ENCODE measurements at places on chromosomes 16 and 17.

GRCh38 chr16:23155445-23156049, 6.3 kb upstream of the USP31 start:
- DNase-seq, result no peak

- no peak for DNase-seq
Measured at GRCh38 chr17:79790805-79791734, 5.8 kb downstream of the CBX8 start.

GRCh38 chr17:72021417-72022041, 99.3 kb upstream of the SOX9 start:
- no peak for DNase-seq

- DNase-seq, result no peak
Measured at GRCh38 chr17:83196024-83196365, 116.6 kb downstream of the METRNL start.

- no peak for DNase-seq
Measured at GRCh38 chr17:13154398-13154797, 136.6 kb upstream of the ELAC2 start.

GRCh38 chr17:22703204-22703603, 1010.9 kb downstream of the KCNJ18 start:
- no peak for DNase-seq

DNA sequence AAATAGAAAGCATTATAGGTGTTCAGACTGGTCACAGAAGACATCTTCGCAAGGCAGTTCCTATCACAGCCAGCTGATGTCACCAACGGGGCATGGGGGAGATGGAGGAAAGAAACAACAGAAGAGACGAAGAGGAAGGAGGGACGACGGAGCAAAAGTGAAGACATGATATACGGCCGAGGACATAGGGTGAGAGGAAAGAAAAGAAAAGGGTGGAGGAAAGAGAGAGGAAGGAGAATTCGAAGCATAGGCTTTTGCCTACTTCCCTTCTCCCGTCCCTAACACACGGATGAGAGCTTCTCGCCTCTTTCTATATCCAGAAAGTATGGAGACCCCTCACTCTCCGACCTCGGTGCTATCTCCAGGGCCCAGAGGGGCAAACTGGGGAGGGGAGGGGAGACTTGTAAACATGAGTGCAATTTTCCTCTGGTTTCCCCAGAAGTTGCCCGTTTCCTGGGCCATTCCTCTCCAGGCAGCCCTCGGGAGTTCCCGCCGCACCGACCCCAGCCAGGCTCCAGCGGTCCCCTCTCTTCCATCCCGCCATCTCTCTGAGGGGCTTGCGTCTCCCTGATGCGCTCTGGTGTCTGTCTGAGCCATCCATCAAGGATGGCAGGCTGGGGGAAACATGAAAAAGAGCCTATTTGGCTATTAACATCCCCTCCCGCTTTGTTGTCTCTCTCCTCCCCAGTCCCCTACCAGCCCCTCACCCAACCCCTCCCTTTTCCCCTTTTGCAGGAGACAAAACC, 26.0 kb downstream of the COPZ2 start:
- DNase-seq, result peak; percentile 15

DNA sequence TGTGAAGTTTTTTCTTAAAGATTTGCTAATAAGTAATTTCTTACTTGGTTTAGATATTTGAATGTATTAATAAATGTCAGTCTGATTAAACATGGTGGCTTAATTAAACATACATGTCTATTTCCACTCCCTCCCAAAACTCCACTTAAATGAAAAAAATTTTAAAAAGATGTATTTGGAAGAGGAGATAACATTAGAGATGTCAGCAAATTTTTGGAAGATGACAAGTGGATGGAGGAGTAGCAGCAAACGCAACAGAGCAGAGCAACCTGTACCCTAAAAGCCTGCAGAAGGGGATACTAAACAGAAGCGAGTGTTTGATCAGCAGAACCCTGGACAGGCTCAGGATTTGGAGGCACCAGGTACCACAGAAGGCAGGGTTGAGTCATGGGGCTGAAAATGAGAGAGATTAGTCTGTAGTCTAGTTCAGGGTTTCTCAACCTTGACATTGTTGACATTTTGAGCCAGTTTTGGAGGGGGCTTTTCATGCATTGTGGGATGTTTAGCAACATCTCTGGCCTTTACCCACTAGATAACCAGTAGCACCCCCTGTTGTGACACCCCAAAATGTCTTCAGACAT, 17.8 kb downstream of the LUC7L3 start:
- no peak for DNase-seq

- DNase-seq, result no peak
Measured at GRCh38 chr16:2762711-2763110, 10.3 kb downstream of the SRRM2 start.

DNA sequence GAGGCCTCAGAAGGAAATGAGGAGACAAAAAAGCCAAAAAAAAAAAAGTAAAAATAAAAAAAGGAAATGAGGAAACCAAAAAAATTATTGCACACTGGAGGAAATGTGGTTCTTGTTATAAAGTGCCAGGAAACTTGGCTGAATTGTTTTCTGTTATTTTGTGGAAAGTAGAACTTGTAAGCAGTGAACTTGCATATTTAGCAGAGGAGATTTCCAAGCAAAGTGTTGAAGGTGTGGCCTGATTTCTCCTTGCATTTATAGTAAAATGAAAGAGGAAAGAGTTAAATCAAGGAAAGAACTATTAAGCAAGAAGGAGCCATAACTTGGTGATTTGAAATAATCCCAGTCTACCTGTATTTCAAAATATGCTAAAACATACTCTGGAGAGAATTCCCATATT, 34.1 kb upstream of the CPPED1 start:
- DNase-seq, result no peak

- DNase-seq, result no peak
Measured at GRCh38 chr17:76998839-76999238, 130.6 kb downstream of the MGAT5B start.
